ENCODE measurements at places on chromosomes 2 and 18.

- DNase-seq, result no peak
Measured at GRCh38 chr2:217332866-217333265, 473.0 kb upstream of the TNP1 start.

GRCh38 chr18:76819411-76820136 is 2.8 kb upstream of the ZNF236 start:
- no peak for DNase-seq

DNA sequence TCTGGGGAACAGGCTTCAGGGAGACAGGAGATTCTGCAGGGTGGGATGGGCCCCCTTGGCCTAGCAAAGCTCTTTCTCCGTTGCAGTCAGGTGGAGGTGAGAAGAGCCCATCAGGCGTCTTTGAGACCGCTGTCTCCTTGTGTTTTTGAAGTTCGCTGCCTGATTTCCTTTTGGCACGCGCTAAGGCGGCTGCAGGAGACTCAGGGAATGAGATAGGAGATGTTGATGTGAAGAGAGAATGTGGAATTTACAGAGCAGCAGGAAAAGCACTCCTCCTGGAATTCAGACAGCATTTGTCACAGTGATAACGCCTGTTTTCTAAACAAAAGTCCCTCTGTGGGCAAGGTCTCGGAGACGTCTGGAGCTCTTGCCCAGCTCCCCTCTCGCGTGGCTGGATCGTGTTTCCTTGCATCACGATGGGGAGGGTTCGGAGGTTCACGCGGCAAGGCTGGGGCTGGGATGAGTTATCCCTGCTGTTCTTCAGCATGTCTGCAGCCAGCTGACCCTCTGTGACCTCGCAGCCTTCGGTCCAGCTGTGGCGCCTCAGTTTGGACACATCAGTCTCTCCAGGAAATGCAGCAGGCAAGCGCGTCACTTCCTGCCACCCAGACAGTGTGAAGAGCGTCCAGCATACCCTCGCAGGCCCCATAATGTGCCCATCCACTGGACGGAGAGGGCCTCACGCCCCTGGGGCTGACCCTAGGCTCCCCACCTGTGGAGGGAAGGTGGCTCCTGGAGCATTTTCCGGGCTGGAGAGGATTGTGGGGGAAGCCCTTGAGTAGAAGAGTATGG is 30.2 kb downstream of the GLI2 start:
- no peak for DNase-seq

GRCh38 chr2:14516844-14517243 is 115.7 kb upstream of the LRATD1 start:
- no peak for DNase-seq

DNA sequence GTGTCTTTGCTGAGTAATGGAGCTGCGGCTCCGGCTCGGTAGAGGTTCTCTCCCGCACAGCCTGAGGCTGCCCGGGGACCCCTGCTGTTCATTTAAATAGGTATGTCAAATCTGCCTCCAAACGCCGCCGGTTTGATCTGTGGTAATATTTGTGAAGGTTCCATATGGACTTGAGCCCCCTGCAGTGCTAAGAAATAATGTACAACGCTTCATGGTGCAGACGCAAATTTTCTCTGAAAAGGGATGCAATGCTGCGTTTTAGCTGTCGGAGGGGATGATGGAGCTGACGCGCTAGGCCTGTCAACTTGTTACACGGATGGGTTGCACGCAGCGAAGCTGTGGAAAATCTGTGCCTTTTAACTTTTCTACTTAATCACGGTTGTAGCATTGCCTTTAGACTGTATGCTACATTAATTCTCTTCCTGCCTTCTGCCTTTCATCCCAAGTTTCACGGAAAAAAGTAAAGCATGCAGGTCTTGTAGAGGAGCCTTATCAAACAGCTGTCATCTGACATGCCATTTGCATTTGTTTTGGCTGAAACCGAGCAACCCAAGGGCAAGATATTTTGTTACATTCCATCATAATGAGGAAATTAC is 43.2 kb downstream of the MRPS9 start:
- no peak for DNase-seq

- DNase-seq, result no peak
Measured at GRCh38 chr2:54392555-54393324, 63.4 kb upstream of the SPTBN1 start.

DNA sequence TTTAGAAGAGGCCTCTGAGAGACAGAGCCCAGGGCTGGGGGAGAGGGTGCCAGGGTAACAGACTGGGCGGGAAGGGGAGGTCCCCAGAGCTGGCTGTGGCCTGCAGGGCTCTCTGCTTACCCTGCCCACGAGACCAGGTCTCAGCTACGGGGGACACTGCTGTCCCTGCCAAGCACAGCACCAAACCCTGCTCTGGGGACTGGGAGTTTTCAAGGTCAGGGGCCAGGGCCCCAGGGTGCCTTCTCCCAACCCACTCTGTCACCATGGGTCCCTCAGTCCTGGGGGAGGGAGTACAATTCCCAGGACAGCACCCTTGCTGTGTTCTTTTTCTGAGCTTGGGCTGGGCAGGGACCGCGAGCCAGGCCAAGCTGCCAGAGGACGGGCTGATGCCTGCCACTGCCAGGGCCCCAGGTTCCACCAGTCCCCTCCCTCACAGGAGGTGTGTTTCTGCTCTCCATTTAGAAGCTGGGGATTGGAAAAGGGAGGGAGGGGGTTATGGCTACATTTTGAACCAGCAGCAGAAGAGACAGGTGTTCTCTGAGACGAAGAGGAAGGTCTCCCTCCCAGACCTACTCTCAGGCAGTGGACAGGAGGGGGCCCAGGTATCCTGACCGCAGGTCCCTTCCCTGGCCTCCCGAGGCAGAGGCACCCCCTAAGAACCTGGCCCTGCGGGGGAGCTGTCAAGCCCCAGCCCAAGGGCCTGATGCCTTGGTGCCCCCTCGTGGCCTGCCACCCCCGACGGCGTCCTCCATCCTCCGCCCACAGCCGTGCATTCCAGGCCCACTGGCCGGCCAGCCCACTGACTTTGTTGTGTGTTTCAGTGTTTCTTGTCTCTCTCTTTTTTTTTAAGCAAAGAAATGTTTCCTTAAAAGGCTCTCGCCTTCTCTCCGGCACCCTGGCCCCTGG is 80.4 kb downstream of the TNS1 start:
- no peak for DNase-seq

DNA sequence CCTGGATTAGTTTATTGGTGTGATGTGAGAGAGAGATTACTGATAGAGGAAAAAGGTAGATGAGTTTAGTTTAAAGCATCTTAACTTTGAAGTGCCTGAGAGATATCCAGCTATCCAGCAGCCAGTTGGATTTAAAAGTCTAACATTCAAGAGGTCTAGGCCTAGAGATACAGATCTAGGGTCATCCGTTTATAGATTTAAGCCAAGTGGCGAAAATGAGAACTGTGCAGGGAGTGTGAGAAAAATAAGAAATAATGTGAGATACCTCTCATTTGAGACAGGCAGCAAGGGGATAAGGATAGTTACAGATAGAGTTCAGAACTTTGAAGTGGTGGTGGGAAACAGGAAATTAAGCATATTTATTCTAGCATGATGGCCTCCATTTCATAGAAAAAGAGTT is 5.3 kb upstream of the ORC2 start:
- no peak for DNase-seq

- no peak for DNase-seq
Measured at GRCh38 chr2:233912691-233913423, 4.3 kb upstream of the TRPM8 start.

- no peak for DNase-seq
Measured at GRCh38 chr18:59704146-59704545, 6.9 kb upstream of the CCBE1 start.

- no peak for DNase-seq
Measured at GRCh38 chr2:174888646-174889271, 116.4 kb downstream of the CHN1 start.

GRCh38 chr2:197113275-197113711 is 186.8 kb upstream of the PGAP1 start:
- DNase-seq, result peak; percentile 25

DNA sequence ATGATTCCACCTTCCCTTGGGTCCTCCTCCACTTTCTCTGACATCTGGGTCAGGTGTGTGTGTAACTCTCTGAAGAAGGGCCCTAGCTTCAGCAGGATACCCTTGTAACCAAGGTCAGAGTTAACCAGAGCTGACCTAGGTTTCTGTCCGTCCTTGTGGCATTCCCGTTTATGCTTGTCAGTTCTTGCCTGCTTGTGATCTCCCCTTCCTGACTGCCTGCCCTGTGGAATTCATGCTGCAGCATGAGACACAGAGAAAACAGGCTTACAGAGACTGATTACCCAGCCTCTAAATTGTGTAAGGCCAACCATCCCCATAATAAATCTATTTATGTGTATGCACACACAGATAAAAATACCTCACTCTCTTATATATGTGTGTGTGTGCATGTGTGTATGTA is 22.8 kb downstream of the NXPH2 start:
- DNase-seq, result no peak

- DNase-seq, result no peak
Measured at GRCh38 chr2:196591621-196592022, 47.9 kb upstream of the CCDC150 start.

DNA sequence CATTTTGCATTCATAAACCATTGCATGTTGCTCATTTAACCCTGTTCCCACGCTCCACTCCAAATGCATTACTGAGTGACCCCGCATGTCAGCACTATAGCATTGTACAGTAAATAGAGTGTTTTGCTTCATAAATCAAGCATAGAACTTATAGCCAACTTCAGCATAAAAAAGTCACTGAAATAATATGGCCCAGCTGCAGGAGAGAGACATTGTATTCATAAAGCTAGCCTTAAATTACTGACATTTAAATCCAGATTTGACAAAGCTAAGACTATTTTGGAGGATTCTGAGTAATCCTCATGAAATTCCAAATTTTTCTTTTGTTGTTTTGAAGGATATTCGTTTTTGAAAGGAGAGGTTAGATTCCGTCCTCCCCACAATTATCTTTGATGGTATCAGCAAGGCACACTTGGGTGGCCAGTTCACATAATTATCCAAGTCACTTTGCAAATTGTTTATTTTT is 320.9 kb upstream of the TCF4 start:
- DNase-seq, result no peak

- no peak for DNase-seq
Measured at GRCh38 chr2:29611850-29612249, 309.5 kb downstream of the ALK start.

DNA sequence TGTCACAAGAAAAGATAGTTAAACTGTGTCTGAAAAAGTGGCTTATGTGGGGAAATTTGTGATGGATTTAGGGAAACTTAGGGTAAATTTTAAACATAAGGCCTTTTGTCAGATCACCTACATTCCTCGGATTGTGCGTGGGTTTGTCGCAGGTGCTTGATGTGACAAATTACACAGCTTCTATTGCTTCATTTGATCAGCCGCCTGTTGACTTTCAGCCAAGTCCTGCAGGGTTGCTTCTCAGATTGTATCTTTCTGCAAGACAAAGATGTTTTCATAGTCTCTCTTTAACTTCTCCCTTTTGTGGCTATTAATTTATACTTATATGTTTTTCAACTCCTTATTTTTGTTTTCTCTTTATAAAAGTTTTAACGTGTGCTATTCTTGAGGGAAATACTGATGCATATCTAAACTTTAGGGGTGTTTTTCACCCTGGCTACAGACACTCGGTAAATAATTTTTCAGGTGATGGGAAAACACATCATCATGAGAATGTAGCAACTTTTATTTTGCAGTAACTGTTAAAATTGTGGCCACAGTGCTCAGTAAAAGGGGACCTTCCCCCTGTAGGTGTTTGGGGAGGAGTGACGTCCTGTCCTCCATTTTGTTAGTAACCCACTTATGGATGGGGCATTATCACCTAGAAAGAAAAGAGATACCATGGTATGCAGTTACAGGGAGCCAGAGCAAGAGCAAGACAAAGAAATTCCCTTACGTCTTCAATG is 31.4 kb downstream of the GALM start:
- DNase-seq, result peak; percentile 52

- DNase-seq, result no peak
Measured at GRCh38 chr2:222598611-222599010, 57.3 kb downstream of the FARSB start.

GRCh38 chr18:38940863-38941531 is 1375.4 kb upstream of the CELF4 start:
- DNase-seq, result peak; percentile 79

DNA sequence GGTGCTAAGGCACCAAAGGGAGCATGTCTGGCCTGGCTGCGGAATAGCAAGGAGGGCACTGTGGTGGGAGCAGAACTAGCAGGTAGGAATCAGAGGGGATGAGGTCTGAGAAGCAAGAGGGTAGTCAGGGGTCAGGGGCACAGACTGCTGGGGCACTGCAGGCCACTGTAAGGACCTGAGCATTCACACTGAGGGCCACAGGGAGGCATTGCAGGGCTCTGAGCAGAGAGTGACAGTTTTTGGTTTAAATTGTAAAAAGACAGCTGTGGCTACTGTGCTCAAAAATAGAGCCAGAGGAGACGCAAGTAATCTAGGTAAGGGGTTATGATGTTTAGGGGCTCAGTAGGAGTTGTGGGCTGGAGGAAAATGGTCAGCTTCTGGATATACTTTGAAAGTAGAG is 41.5 kb downstream of the ARHGAP25 start:
- no peak for DNase-seq

DNA sequence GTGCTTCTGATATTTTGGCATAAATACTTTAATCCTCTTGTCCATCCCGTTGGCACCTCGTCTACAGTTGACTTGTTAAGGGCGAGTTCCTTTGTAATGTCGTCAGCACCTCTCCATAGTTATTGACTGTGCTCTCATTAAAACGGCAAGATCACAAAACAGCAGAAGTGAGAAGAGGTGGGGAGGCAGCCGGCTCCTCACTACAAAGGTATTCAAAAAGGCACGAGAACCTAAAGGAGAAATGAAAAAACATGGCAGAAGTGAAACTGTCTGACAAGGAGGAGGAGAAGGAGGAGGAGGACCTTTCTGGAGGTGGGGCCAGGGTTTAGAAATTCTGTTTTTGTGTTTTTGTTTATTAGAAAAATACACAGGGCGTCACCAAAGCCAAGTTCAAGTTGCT is 235.6 kb downstream of the BCL11A start:
- DNase-seq, result no peak

- DNase-seq, result no peak
Measured at GRCh38 chr18:6961331-6961730, 156.3 kb downstream of the LAMA1 start.

DNA sequence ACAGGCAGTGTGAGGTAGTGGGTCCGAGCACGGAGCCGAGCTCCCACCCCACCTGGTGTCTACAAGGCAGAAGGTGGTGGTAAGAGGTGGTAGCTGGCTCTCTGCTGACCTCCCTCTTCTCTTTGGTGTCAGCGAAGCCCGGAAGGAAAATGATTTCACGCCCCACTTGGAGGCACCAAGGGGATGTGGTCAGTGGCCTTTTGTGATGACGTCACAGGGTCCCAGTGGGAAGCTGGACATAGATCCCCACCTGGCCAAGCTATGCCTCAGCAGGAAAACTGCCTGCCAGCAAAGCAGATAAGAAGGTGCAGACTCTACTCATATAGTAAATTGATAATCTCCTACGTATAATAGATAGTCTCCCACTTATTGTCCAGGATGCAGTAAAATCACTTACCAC is 183.7 kb upstream of the ALKAL2 start:
- DNase-seq, result no peak

DNA sequence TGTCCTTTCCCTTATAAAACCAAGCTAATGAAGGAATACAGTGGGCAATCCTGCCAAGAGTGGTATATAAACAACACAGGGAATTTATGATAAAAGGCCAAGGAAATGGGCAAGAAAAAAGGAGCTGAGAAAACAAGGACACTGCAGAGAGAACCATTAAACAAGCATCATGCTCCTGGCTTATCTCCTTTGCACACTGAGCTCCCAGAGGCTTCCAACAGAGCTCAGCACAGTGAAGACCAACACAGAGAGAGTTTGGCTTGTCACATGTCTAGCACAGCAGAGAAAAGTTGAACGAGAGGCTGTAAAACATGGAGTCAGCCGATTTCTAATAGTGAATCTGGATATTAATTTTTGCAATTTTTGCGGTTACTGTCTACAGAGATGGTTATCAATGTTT is 68.0 kb upstream of the KLF7 start:
- no peak for DNase-seq
